ENCODE measurements at places on chromosomes 5 and 9.

GRCh38 chr5:28065656-28066055 is 1027.3 kb upstream of the CDH9 start:
- no peak for DNase-seq

- no peak for DNase-seq
Observed at GRCh38 chr5:168295574-168296201, 4.2 kb downstream of the WWC1 start.

- no peak for DNase-seq
Observed at GRCh38 chr9:80004714-80005113, 432.9 kb downstream of the TLE4 start.

DNA sequence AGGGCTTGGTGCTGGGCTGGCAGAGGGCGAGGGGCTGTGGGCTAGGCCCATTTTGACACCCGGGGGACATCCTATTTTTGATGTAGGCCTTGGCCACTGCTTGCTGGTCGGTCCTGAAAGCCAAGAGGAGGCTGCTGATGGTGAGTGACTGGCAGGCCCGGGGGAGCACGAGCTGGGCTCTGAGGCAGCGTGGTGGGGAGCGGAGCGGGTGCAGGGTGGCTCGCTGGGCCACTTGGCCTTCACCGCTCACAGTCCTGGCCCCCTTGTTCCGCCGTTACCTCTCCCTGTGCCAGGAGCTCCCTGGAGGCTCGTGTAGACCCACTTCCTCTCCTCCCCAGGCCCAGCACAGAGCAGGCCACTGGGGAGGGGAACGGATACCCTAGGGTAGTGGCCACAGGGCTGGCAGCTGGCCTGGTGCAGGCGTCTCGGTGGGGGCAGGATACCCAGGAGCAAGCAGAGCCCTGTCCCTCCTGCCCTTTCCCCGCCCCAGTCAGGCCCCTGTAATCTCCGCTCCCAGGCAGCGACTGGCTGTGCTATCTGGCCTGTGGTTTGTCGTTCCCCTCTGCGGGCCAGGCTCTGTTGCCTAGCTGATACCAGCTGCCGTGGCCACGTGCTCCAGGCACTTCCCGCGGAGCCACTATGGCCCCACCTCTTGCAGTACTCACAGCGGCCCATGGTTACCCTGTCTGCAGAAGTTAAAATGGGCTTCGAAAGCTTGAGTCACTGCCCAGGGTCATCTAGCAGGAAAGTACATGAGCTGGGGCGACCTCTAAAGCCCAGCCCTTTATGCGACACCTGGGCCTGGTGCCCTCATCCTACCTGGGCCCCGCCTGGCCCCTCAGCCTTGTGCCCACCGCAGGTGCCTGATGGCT is 11.7 kb upstream of the DOLPP1 start:
- DNase-seq = peak; percentile 37

- DNase-seq = no peak
Observed at GRCh38 chr5:133319244-133319643, 267.4 kb downstream of the HSPA4 start.

GRCh38 chr9:134681061-134681661 is 39.6 kb downstream of the COL5A1 start:
- no peak for DNase-seq

- DNase-seq = no peak
Observed at GRCh38 chr9:83013867-83014605, 48.9 kb downstream of the RASEF start.

- no peak for DNase-seq
Observed at GRCh38 chr5:168681556-168682183, 102.5 kb upstream of the PANK3 start.

GRCh38 chr9:77562019-77562748 is 85.9 kb downstream of the GNA14 start:
- no peak for DNase-seq

- DNase-seq = no peak
Observed at GRCh38 chr5:515273-515836, 8.9 kb downstream of the SLC9A3 start.

GRCh38 chr9:92155221-92155620 is 40.0 kb upstream of the SPTLC1 start:
- no peak for DNase-seq

DNA sequence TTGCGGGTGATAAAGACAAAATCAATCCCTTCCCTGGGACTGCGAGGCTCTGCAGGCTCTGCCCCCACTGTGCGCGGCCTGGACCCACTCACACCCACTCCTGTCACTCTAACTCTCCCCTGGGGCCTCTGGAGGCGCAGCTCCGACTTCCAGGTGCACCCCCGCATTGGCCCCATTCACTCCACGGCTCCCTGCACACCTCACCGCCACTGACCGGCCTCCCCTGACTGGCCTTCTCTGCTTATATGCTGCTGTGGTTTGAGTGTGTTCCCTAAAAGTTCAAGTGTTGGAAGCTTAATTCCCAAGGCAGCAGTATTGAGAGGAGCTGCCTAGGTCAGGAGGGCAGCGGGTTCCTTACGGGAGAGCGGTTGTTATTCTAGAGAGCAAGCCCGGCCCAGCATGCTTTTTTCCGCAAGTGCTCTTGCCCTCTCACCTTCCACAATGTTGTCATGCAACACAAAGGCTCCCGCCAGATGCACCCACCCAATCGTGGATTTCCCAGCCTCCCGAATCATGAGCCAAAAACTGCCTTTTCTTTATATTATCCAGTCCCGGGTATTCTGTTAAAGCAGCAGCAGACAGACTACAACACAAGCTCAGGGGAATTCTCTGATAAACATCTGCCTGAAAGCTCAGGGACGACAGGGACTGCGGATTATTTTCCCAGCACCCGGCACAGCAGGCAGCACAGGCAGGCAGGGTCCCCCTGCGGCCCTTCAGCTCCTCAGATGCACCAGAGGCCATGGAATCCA is 73.5 kb upstream of the LRRTM2 start:
- DNase-seq = no peak

- DNase-seq = no peak
Observed at GRCh38 chr9:136333045-136333444, 5.7 kb downstream of the GPSM1 start.

- DNase-seq = no peak
Observed at GRCh38 chr5:143968071-143968878, 156.3 kb downstream of the HMHB1 start.

DNA sequence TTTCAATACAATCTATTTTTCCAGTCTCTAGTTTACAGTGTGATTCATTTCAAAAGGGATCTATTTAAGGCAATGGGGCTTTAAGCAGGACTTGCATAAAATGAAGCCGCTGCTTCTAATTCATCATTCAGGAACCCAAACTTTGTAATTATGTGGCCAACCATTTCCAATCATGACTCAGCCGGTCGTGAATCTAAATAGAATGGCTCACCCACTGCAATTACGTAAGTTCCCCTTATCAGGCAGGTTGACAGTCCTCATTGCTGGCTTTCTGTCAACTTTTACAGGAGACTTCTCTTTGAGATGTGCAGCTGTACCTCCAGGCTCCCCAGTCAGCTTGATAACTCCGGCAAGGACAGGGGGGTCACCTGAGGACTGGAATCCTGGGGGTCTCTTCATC is 152.8 kb upstream of the DAP start:
- DNase-seq = no peak

All from stimulated activated CD8-positive, alpha-beta memory T cell treated with anti-CD3 and anti-CD28 coated beads, Interleukin-12 subunit alpha, Interleukin-12 subunit beta, amount 100 ng/mL, for 4 hours (primary cell).